ENCODE measurements at places on chromosomes 12 and 14. TPM values are rescaled to one million over a fixed set of nuclear protein-coding genes. Genes with fewer than 3 reads are reported as not detected.
A peak's percentile ranks its signal among the peaks of the same experiment; 100 is the strongest.

DNA sequence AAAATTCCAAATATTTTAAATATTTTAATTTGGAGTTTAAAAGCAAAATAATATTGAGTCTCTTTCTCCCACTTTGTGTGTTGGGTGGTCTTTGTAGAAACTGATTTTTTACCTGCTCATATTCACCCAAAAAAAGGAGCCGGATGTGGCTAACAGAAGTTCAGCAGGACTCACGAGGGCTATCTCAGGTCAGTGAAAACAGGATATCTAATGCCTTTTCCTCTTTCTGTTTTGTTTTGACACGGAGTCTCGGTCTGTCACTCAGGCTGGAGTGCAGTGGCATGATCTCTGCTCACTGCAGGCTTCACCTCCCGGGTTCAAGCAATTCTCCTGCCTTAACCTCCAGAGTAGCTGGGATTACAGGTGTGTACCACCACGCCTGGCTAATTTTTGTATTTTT is 30.8 kb downstream of the COA8 start:
- no peaks in the 10 kb centered on the region for H3K27me3 ChIP-seq
- peak; percentile 62 for DNase-seq
- peak overlapping the region; percentile 36 for H3K4me3 ChIP-seq
- H3K36me3 ChIP-seq, result peaks cover 1% of the 10 kb centered on the region
- H3K4me1 ChIP-seq, result peaks cover 12% of the 10 kb centered on the region

- H3K27me3 ChIP-seq, result no peaks in the 10 kb centered on the region
- no peak overlapping the region for H3K4me3 ChIP-seq
- H3K4me1 ChIP-seq, result peaks cover 6% of the 10 kb centered on the region
- no peaks in the 10 kb centered on the region for H3K36me3 ChIP-seq
These were observed 57.9 kb downstream of the ANO6 start for GRCh38 chr12:45273717-45274271.

DNA sequence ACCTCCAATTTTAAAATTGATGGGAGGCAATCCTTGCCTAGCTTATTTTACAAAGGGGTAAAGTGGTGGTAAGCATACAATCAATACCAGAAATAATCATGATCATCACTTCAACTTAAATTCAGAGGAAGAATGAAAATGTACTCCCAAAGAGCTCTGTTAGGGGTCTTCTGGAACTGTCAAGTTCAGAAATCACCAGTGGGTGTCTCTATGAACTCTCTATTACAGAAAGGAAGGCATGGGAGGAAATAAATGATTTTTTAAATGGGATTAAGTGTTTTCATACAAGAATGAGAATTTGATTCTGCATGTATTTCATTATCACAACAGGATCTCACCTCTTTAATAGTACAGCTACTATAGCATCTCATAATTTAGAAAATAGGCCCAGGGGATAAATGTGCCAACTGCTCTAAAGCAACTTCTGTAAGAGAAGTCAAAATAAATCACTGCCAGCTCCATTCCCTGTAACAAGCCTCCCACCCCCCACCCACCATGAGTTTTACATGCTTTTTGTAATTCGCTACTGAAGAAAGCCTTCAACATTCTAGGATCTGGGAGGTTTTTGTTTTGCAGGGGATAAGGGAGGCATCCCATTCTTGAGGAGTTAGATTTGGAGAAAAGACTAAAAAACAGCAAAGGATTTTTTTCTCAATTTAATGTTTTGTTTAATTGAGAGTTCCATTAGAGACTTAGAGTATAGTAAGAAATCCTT is 9.7 kb downstream of the DCP1B start:
- H3K4me1 ChIP-seq, result peaks cover 7% of the 10 kb centered on the region
- no peak overlapping the region for H3K27ac ChIP-seq
- DNase-seq, result no peak
- H3K36me3 ChIP-seq, result no peaks in the 10 kb centered on the region
- H3K27me3 ChIP-seq, result no peaks in the 10 kb centered on the region

DNA sequence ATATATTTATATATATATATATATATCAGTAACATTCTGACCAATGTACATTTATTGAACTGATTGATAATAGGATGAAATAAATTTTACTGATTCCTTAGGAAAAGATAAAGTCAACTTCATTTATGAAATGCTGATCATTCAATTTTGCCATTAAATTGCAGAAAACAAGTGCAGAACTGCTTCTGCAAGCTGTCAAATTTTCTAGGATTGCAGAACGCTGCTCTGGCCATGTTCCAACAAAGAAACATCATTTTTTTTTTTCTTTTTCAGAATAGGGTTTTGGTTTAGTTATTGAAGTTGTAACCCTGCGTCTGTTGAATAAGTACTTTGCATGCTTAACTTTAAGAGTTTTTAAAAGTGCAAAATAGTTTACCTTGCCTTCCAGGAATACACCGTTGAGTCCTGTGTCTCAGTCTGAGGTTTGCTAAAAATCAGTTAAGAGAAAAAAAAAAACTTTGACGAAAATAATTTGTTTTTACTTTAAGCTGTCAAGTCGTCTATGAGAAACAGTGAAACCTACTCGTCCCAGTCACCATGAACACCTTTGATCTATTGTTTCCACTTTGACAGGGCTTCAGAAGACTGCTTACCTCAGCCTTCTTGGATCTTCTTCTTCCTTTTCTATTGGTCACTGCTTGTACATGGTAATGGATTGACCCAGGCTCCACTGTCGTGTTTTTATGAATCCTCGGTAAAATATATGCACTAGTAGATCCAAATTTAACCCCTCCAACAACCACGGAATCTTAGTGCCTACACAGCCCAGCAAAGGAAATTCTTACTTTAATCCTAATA is at the start of gene KERA:
TSS of gene KERA (minus strand) at position 657 of the 798 bp plus-strand sequence. CDS start 1,743 bp downstream, outside the sequence.
- no peak within 1 kb of the TSS for H3K4me3 ChIP-seq
- H3K4me1 ChIP-seq, result no peaks in the 10 kb centered on the region
- no peaks in the 10 kb centered on the region for H3K36me3 ChIP-seq
- no peak for DNase-seq
- no peaks in the 10 kb centered on the region for H3K27me3 ChIP-seq

DNA sequence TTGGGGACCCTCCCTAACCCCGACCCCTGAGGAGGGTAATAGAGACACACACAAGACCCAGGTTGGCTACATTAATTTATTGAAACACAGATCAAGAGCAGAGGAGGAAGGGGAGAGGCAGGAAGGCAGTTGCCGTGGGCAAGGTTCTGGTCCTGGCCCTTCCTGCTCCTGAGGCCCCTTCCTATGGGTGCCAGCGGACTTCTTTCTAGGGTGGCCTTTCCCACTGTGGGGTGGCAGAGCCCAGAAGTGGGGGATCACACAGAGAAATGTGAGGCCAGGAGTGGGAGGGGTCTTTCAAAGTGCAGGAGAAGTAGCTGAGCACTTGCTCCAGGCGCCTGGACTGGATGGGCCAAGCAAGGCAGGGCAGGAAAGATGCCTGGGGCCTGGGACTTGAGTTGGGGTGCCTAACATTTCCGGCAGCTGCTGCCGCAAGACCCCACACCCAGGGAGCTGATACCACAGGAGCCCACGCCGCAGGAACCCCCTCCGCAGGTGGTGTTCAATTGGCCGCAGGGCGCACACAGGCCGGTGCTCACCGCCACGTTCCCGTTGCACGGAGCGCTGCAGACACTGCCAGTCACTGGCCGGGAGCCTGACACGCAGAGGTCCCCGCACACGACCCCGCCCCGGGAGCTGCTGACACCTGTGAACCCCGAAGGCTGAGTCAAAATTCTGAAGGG is 5.3 kb downstream of the KRT81 start:
- no peaks in the 10 kb centered on the region for H3K27me3 ChIP-seq
- DNase-seq, result no peak
- no peak overlapping the region for H3K27ac ChIP-seq
- no peak overlapping the region for H3K4me3 ChIP-seq

DNA sequence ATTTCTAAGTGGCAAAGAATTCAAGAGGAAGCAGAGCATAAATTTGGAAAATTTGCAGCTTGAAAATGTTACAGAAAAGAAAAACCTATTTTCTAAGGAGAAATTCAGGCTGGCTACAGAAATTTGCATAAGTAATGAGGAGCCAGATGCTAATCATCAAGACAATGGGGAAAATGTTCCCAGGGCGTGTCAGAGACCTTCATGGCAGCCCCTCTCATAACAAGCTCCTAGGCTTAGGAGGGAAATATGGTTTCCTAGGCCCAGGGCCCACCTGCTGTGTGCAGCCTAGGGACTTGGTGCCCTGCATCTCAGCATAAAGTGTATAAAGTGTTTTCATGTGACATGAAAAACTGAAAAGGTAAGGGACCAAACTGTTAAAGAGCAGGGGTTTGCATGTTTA is 1796.3 kb upstream of the FLRT2 start:
- H3K4me3 ChIP-seq, result no peak overlapping the region
- no peaks in the 10 kb centered on the region for H3K27me3 ChIP-seq
- H3K36me3 ChIP-seq, result no peaks in the 10 kb centered on the region
- no peak for DNase-seq
- H3K4me1 ChIP-seq, result no peaks in the 10 kb centered on the region
- H3K27ac ChIP-seq, result no peak overlapping the region

The TMEM179 gene
- not detected for total RNA-seq

The TSPAN9 gene
- 0.31 TPM for total RNA-seq

The IL26 gene
- total RNA-seq, result not detected

GRCh38 chr12:6323340-6323994 is 13.0 kb downstream of the PLEKHG6 start:
- H3K27ac ChIP-seq, result peak overlapping the region; percentile 79
- H3K4me1 ChIP-seq, result peaks cover 31% of the 10 kb centered on the region
- no peaks in the 10 kb centered on the region for H3K36me3 ChIP-seq
- peak; percentile 71 for DNase-seq

GRCh38 chr14:92677087-92677668 is 71.2 kb downstream of the LGMN start:
- no peaks in the 10 kb centered on the region for H3K27me3 ChIP-seq
- H3K36me3 ChIP-seq, result peaks cover 14% of the 10 kb centered on the region
- H3K4me3 ChIP-seq, result no peak overlapping the region
- peak overlapping the region; percentile 74 for H3K27ac ChIP-seq

The THAP2 gene
- 5.1 TPM for total RNA-seq

The ISCA2 gene
- 32.7 TPM for total RNA-seq

- H3K4me1 ChIP-seq, result no peaks in the 10 kb centered on the region
- no peaks in the 10 kb centered on the region for H3K36me3 ChIP-seq
- H3K27me3 ChIP-seq, result no peaks in the 10 kb centered on the region
- DNase-seq, result no peak
These were observed 42.8 kb downstream of the NKX2-1 start for GRCh38 chr14:36477266-36477665.

DNA sequence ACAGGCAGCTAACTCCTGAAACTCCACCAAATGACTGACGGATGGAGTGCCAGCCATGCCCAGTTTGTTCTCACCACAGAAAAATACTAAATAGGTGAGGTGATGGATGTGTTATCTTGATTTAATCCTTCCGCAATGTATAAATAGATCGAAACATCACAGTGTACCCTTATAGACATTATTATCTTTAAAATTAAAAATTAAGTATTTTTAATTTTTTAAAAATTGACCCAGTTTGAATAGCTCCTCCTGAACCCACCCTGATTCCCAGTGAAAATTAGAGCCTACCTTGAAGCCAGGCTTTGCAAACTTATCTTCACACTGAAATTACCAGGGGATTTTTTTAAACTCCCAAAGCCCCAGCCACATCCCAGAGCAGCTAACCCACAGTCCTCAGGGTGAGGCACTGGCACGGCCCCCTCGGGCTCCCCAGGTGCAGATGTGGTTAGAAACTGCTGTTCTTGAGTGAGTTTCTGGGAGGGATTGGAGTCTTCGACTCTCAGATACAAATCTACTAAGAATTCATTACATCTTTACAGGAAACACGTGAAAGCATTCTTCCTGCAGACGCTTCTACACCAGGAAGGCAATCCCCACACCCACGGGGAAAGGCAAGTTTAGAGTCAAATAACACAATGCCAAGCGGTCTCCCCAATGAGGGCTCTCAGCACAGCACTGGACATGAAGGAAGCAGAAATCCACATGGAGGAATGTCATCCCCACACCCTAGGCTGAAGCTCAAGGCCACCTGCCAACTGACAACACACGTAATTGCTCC is 126.4 kb downstream of the RIMBP2 start:
- H3K4me3 ChIP-seq, result no peak overlapping the region
- peak overlapping the region; percentile 55 for H3K27ac ChIP-seq
- H3K27me3 ChIP-seq, result no peaks in the 10 kb centered on the region
- DNase-seq, result no peak
- H3K36me3 ChIP-seq, result no peaks in the 10 kb centered on the region
- no peaks in the 10 kb centered on the region for H3K4me1 ChIP-seq

- DNase-seq, result no peak
- no peak overlapping the region for H3K4me3 ChIP-seq
- H3K27me3 ChIP-seq, result no peaks in the 10 kb centered on the region
- no peak overlapping the region for H3K27ac ChIP-seq
- no peaks in the 10 kb centered on the region for H3K36me3 ChIP-seq
These were observed 244.3 kb upstream of the NOVA1 start for GRCh38 chr14:26841920-26842741.

- H3K36me3 ChIP-seq, result peaks cover 12% of the 10 kb centered on the region
- no peak for DNase-seq
- H3K4me1 ChIP-seq, result no peaks in the 10 kb centered on the region
- H3K27me3 ChIP-seq, result no peaks in the 10 kb centered on the region
- H3K4me3 ChIP-seq, result no peak overlapping the region
- no peak overlapping the region for H3K27ac ChIP-seq
These were observed 11.6 kb downstream of the SETD3 start for GRCh38 chr14:99468836-99469592.

GRCh38 chr12:95195122-95195521 is 22.1 kb downstream of the FGD6 start:
- peaks cover 22% of the 10 kb centered on the region for H3K4me1 ChIP-seq
- DNase-seq, result no peak
- H3K27ac ChIP-seq, result no peak overlapping the region
- H3K27me3 ChIP-seq, result no peaks in the 10 kb centered on the region
- no peaks in the 10 kb centered on the region for H3K36me3 ChIP-seq

GRCh38 chr14:97390096-97390724 is 593.0 kb downstream of the VRK1 start:
- H3K36me3 ChIP-seq, result no peaks in the 10 kb centered on the region
- H3K4me3 ChIP-seq, result no peak overlapping the region
- no peaks in the 10 kb centered on the region for H3K27me3 ChIP-seq
- H3K27ac ChIP-seq, result no peak overlapping the region
- DNase-seq, result no peak

GRCh38 chr14:28577187-28577586 is 189.4 kb upstream of the FOXG1 start:
- H3K27ac ChIP-seq, result no peak overlapping the region
- H3K36me3 ChIP-seq, result no peaks in the 10 kb centered on the region
- no peaks in the 10 kb centered on the region for H3K4me1 ChIP-seq
- H3K27me3 ChIP-seq, result no peaks in the 10 kb centered on the region

- no peak for DNase-seq
- no peaks in the 10 kb centered on the region for H3K27me3 ChIP-seq
- H3K27ac ChIP-seq, result no peak overlapping the region
These were observed 411.1 kb downstream of the TMEM121 start for GRCh38 chr14:105937253-105938054.

The GLIPR1L2 gene
- not detected for total RNA-seq

DNA sequence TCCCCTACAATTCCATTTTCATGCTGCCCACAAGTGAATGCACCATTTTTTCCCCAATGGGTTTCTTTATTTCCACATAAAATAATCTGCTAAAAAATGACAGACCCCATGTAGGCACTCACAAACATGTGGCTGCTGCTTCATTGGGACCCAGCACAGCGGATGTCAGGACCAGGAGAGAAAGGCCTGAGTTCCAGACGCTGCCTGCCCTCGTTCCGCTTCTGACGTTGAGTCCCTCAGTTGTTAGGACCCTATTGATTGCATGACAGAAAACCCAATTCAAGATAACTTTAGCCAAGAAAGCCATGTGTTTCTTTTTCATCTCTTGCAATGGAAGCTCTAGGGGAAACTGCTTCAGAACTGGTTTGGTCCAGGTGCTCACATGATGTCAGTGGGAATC is 34.6 kb downstream of the ADGRD1 start:
- H3K27me3 ChIP-seq, result no peaks in the 10 kb centered on the region
- no peak for DNase-seq
- H3K27ac ChIP-seq, result no peak overlapping the region
- H3K36me3 ChIP-seq, result no peaks in the 10 kb centered on the region
- peaks cover 8% of the 10 kb centered on the region for H3K4me1 ChIP-seq

All from GM12878 (cell line).